ENCODE measurements at places on chromosomes 13 and 19.

- peak; percentile 85 for DNase-seq
Measured at GRCh38 chr19:15432629-15433518, 14.1 kb upstream of the AKAP8L start.

- no peak for DNase-seq
Measured at GRCh38 chr19:58562122-58563033, 4.0 kb upstream of the UBE2M start.

- no peak for DNase-seq
Measured at GRCh38 chr13:75360170-75360569, 121.8 kb downstream of the TBC1D4 start.

GRCh38 chr19:5893907-5894703 lies 9.5 kb downstream of the NDUFA11 start:
- no peak for DNase-seq

GRCh38 chr19:28862238-28862637 lies 350.7 kb downstream of the UQCRFS1 start:
- no peak for DNase-seq

GRCh38 chr19:31963746-31964145 lies 381.7 kb upstream of the ZNF507 start:
- DNase-seq, result no peak

DNA sequence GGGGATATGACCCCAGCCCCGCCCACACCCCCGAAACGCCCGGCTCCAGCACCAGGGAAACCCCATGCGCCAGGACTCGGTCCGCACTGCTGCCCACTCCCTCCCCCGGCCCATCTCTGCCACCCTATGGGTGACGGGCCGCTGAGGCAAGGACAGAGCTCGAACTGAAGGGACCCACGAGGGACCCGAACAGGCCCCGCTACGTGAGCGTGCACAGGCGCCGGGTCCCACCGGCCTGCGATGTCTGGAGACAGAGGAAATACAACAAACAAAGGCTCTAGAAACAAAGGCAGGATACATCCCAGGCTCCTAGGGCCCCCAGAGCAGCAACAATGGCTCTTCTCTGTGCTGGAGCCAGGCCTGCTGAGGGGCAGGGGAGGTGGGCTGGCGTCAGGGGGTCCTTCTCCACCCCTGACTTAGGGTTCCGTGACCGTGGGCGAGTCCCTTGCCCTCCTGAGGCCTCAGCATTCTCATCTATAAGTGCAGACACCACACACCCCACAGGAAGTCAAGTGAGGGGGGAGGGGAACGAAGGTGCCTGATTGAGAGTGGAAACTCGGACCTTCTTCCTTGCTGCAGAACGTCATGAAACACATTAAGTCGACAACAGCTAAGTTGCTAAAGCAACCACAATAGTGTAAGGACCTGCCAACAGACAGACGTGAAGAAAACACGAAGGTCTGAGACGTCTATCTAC lies 3.1 kb downstream of the ABHD17A start:
- DNase-seq, result no peak

GRCh38 chr19:46704379-46705076 lies 12.4 kb downstream of the PRKD2 start:
- no peak for DNase-seq

- no peak for DNase-seq
Measured at GRCh38 chr13:34864671-34865070, 77.4 kb upstream of the NBEA start.

DNA sequence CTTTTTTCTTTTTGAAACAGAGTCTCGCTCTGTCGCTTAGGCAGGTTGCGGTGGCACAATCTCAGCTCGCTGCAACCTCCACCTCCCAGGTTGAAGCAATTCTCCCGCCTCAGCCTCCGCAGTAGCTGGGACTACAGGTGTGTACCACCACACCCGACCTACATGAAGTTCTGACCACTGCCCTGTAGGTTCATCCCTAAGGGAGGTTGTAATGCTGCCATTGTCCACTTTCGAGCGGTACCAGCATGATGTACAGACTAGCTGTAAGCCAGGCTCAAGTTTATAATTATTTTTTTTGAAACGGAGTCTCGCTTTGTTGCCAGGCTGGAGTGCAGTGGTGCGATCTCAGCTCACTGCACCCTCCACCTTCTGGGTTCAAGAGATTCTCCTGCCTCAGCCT lies 11.6 kb upstream of the COX7A1 start:
- no peak for DNase-seq

- DNase-seq, result no peak
Measured at GRCh38 chr13:77514336-77514726, 21.2 kb upstream of the SCEL start.

Measured in RWPE2 (cell line).